ENCODE measurements at places on chromosomes 11 and 22.

DNA sequence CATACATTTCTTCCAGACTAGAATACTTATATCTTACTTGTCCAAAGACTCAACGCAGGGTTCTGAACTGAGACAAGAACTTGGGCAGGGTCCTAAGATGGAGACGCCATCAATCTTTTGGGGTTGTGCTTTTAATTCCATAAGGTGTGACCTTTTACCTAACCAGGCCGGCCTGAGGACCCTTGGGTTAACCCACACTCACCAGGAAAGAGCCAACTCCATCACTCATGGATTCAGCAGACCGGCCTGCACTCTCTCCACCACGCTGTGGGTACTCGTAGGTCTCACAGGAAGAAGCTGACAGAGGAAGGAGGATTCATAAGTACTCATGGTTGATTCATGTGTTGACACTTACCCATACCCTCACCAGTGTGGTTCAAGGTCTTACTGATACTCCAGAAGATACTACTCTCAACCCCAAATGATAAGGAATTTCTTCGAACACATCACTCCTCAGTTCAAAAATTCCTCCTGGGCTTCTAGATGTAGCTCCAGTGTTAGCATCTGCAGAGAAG, 36.2 kb downstream of the USP35 start:
- DNase-seq, result no peak

DNA sequence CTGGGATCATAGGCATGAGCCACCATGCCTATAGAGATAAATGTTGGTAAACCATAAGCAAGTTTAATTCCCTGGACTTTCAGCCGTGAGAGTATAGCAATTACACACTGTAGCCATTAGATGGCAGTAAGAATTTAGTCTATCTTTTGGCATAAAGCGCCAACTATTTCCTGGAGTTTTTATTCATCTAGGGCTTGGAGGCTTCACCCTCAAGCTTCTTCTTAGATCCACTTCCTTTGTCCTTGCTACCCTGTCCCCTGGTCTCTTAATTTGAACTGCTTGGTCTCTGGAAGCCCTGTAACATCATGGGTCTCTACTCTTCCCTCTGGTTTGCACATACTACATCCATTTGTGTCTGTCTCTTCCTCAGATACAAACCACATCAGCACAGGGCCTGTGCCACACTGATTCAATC, 38.2 kb downstream of the OR10A6 start:
- DNase-seq, result no peak

DNA sequence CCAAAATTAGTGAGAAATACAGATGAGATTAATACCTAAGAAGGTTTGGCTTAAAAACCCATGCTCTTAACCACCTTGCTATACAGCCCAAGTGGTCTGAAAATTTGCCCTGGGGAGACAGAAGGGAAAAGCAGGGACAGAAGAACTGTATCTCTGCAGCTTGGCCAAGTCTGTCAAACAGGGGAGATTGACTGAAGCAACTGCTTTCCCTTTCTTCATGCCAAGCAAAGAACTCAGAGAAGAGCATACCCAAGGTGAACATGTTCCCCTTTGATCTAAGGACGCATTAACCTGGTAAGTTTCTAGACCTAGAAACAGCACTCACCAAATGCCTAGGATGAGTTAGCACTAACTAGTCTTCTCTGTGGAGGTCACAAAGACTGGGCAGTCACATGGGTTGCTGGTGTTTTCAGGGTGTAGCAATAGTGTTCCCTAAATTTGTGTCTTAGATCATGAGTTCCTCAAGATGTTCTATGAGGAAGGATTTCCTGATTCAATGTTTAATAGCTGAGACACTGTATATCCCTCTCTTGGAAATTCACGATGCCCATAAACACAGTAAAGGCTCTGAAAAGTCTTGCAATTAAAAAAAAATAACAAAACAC, 75.6 kb upstream of the GRAMD1B start:
- no peak for DNase-seq

- no peak for DNase-seq
Observed at GRCh38 chr11:120675171-120675570, 163.6 kb downstream of the GRIK4 start.

DNA sequence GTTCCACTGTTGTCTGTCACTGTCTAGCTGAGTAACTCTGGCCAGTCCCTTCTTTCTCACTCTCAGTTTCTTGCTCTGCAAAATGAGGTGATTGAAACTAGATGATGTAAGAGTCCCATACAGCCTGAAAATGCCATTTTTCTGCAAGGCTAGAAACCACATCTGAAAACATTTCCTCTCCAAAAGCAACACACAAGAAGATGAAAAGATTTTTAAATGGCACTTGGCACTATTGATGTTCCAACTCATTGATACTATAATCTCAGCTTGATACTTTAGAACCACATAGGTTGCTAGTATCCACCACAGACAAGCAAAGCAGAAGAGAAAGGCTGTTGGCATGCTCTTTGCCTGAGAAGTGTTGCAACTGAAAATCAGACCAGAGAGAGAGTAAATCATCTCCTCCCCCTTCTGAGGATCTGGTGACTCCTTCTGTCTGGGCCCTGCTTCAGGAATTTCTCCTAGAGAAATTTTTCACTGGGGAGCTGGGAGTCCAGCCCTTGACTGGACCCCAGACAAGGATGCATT, 1217.9 kb downstream of the LRRC4C start:
- no peak for DNase-seq

GRCh38 chr11:129090056-129090455, 102.1 kb downstream of the ARHGAP32 start:
- DNase-seq, result no peak

GRCh38 chr11:66242095-66242765, 26.2 kb upstream of the RAB1B start:
- no peak for DNase-seq

GRCh38 chr22:43921370-43921769, 2.2 kb upstream of the PNPLA3 start:
- DNase-seq, result no peak

GRCh38 chr11:97905671-97906070, 1115.1 kb upstream of the CNTN5 start:
- no peak for DNase-seq
